Stimulated activated CD4-positive, alpha-beta T cell treated with anti-CD3 and anti-CD28 coated beads, TNF-alpha, amount 100 ng/mL, for 48 hours (primary cell): ENCODE measurements at places on chromosomes 3 and 15.

DNA sequence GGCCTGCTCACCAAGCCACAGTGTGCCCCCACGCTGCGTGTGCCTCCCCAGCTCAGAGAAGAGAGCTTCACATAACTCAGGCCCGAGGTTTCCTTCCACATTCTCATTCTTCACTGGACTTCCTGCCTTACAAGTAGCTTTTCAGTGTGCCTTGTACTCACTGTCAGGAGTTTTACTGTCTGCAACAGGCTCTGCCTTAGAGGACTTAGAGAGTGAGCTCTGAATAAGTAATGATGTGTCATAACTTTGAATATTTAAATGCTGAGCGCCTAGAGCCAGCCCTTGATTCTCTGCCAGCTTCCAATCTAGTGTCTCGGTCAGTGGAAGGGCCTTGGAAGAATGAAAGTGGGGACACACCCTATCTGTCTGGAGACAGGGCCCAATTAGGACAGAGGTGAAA lies 41.8 kb downstream of the ITGB5 start:
- no peak for DNase-seq

DNA sequence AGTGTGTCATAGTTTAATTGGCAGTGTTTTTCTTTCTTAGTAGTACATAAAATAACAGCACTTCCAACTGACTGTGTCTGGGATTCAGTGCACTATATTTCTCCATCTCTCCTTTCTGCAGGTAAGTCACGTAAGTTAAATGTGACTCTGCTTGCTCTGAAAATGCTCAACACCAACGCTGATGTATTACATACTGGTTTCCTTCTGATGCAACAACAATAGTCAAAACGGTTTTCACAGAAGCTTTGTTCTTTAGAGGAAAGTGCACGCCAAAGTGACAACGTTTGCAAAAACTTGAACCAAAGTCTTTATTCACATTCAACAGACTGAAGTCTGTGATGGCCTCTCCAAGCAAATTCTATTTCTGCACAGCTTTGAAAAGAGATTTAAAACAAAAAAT lies 707.1 kb upstream of the CFAP20DC start:
- no peak for DNase-seq

DNA sequence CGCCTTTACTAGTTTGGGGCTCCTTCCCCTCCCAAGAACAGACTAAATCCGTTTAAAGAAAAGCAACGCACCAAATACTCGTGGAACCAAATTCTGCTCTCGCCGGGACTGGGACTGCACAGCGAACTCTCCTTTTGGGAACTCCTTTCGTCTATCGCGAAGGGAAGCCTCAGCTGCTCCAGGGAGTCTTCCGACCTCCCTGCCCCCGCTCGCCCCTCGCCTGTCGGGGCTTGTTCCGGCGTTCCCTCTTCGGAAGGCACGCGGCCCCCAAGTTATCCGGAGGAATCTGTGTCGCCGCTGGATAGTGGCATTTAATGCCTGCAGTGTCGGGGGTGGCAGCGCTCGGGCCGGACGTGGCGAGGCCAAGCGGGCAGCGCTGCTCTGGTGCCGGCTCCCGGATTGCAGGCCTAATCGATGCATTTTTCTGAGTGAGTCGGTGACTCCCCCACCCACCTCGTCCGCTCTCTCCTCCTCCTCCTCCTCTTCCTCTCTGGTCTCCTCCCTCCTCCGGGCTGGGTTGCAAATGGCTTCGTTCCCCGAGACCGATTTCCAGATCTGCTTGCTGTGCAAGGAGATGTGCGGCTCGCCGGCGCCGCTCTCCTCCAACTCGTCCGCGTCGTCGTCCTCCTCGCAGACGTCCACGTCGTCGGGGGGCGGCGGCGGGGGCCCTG lies at the start of gene TRIM71:
TRIM71 (plus strand) TSS at position 440 of the 671 bp plus-strand sequence; CDS start at position 524, 84 bp downstream.
- DNase-seq = no peak

DNA sequence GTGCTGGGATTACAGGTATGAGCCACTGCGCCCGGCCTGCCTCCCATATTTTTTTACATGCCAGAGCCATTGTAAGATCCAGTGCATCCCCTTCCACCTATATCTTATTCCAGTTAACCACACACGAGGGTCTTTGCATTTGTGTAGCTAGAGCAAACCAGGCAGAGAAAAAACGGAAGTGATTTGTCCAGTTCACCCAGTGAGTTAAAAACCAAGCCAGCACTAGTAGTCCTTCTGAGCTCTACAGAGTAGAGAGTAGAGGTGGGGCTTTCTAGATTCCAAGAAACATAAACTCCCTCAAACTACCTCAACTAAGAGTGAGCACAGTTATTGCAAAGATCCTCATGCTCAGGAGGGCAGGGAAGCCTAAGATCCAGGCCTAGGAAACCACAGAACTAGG lies 34.7 kb downstream of the TMEM158 start:
- no peak for DNase-seq

DNA sequence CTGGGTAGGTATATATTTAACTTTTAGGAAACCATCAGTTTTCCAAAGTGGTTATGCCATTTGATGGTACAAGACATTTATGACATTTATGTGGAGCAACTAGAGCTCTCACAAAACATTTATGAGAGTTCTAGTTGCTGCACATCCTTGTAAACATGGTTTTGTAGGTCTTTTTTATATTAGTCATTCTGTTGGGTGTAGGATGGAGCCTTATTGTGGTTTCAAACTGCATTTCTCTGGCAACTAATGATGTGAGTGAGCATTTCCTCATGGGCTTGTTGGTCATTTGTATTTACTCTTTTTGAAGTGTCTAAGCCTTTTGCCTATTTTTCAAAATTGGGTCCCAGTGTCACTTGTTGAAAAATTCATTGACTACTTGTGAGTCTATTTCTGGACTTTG lies 45.7 kb upstream of the MGLL start:
- DNase-seq = no peak

DNA sequence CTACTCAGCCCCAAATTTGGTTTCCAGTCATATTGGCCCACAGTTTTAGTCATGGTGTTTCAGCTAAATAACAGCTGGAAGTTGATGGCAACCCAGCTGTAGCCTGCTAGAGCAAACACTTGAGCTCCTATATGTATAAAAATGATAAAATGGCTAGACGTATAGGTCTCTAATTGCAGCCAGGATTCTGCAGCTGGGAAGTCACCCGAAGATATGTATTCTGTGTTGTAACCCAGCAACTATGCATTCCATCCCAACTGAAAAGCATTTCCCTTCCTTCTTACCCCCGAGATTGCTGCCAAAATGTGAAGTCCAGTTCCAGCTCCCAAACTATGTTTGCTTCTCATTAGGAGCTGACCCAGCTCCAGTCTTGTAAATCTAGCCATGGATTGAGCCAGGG lies 408.4 kb downstream of the AGBL1 start:
- no peak for DNase-seq

DNA sequence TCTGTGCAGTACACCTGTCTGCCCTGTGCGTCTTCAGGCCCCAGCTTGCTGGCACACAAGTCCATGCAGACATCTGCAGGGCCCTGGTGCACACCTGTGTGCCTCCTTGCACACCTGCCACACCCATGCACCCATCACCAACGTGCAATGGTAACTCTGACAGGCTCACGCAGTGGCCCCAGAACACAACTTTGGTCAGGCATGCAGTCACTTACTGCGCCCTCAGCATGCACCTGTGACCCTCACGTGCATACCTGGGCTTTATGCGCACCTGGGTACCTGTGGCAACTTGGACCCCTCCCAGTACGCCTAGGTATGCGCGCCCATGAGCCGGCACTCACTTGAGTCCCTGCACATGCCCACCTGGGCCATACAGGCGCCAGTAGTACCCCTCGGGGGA lies 1.7 kb downstream of the PLXND1 start:
- DNase-seq = no peak

DNA sequence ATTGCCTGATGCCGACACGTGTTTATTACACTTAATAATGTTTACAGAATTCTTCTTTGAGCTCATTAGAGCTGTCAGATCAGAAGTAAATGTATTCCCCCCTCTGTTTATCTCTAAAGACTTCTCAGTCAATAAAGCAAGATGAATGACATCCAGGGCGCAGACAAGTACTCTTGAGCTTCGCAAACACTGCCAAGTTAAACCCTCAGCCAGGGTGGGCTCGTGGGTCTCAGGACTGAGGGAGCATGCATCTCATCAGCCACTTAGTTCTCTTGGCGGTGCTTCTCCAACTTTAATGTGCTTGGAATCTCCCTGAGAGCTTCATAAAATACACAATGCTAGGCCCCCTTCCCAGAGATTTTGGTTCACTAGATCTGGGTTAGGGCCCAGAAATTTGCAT lies 333.9 kb upstream of the THRB start:
- DNase-seq = no peak

DNA sequence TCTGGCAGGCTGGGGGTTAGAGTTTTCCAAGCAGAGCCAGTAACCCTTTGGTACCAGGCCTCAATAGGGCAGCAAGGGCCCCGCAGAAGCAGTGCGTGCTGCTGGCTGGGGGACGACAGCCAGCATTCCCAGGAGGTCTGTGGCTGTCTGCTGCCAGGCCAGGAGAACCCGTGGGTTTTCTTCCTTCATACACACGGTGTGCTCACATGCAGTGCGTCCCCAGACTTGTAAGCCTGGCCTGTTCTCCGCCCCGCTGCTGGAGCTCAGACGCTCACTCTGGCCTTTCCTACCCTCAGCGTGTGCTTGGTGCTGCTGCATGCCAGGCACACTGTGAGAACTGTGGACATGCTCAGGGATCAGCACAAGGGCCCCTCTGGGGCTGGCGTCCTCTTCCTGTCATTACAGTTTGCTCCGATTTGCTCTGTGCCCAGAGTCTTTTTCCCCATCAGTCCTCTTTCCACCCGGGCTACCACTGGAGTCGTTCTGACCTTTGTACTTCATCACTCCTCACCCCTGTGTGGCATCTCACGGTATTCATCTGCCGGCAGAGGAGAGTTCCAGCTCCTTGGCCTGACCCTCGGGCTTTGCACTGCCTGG lies 149.5 kb downstream of the DNAJB8 start:
- DNase-seq = no peak

DNA sequence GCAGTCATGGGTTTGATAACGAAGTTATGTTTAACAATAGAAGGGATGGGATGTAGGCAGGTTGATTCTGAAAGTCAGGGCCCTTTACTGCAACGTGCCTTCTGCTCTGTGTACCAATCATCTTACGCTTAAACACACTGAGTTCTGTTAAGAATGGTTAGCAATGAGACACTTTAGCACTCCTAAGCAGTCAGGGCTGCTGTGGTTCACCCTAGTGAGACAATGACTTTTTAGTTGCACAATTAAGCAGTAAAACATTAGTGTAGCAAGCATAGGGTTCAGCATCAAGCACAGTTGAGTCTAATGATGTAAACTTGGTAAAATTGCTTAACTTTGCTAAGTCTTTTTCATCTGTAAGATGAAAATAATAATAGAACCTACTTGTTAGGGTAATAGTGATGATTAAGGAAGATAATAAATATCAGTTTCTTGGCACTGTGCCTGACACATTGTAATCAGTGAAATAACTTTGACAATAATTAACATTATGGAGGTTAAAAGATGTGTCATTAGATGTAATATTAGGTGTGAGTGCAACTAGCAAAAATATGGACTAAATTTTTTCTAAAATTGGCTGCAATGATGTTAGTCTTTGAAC lies 484.2 kb upstream of the THBS1 start:
- no peak for DNase-seq

DNA sequence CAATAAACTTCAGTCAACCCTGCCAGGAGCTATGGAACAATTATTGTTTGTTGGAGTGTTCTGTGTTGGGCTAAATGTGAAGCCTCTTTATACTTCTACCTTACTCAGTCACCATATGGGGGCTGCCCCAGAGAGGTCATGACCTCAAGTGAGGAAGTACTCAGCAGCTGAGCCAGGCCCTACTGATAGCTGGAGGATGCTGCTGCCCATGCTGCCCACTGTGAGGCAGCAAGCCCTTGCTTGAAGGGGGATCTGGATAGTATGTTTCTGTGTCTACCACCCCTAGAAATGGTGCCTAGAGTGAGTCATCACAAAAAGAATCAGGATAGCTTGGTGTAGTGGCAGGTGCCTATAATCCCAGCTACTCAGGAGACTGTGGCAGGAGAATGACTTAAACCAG lies 4.5 kb upstream of the RPL24 start:
- no peak for DNase-seq

DNA sequence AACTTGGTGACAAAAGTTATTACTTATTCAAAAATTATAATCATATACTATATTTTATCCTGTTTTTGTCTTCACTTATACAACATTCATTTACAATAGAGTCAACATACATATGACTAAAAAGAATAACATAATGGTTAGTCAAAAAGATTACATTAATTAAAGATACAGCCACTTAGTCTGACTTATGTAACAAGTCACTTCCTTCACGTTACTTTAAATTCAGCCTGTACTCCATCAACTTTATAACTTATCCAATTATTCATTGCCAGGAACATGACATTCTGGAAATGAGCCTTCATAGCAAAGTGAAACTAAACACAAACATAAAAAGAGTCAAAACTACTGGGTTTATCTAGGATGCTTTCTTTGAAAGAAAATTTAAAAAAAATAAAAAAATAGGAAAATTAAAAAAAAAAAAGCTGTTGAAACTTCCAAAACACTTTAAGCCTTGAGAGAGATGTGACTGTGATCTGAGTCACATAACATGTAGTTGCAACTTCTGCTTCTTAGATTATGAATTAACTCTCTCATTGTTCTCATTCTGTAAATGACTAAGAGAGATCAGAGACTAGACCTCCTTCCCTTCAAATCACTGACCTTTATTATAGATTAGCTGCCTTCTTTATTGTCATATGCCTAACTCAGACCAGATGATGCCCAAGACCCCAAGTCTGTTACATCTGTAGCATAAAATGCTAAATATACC lies 107.8 kb downstream of the MYRIP start:
- DNase-seq = no peak

DNA sequence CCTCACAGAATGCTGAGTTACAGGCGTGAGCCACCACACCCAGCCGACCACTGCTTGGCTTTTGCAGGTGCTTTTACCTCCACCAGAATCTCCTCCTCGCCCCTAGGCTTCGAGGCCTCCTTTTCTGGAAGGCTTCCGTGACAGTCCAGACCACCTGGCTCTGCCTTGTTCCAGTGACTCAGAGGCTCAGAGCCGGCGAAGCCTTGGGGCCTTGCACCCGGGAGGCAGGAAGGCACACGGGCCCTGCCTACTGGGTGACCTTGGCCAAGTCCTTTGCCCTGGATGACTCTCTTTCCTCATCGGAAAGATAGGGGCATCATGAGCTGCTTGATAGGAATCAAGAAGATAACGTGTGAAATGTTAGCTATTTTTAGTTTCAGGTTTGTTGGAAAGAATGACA lies 31.3 kb upstream of the FURIN start:
- DNase-seq = peak; percentile 61

GRCh38 chr3:56616478-56617006 lies 59.6 kb downstream of the CCDC66 start:
- no peak for DNase-seq

DNA sequence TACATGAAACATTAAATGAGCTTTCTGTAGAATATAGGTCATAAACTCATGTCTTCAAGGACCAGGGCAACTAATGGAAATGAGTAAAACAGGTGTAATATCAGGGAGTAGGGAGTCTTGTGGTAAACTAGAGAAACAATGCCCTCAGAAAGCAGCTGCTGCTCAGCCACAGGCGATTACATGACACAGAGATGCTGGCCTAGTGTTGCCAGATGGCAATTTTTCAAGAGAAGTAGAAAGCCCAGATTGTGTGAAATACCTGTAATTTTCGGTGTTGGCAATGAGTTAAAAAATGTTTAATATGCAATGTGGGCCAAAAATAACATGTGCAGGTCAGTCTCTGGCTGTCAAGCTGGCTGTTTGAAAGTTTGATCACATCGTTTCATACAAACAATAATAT lies 23.4 kb downstream of the NCEH1 start:
- no peak for DNase-seq
